ENCODE measurements at places on chromosomes 5 and 9.

GRCh38 chr9:114370251-114370967 is 17.4 kb downstream of the AKNA start:
- no peak for DNase-seq

DNA sequence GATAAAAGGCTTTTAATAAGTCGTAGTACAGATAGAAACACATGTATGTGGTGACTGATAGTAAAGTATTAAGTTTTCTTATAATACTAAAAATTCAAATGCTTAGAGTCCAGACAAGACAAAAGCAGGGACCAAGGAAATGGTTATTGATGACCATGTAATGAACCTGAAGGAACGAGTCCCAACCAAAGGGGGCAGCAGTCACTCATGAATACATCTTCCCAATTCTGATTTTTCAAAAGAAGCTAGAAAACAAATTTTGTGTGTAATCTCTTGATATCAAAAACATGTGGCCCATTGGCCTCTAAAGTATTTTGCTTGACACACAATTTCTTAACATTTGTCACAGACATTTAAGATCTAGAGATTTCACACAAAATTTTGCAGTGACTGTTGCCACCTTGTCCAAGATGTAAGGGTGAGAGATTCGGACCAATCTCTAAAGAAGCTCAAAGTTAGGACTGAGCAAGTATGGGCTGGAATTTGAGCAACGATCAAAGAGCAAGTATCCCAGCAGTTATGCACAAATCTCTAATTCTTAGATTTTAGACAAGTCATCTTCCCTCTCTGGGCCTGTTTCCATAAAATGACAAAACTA is 66.8 kb downstream of the ARL15 start:
- no peak for DNase-seq

GRCh38 chr9:97853056-97853843 is at the start of gene FOXE1:
Gene FOXE1 (plus strand): TSS chr9:97853226. CDS start chr9:97853915, 689 bp downstream.
- no peak for DNase-seq

DNA sequence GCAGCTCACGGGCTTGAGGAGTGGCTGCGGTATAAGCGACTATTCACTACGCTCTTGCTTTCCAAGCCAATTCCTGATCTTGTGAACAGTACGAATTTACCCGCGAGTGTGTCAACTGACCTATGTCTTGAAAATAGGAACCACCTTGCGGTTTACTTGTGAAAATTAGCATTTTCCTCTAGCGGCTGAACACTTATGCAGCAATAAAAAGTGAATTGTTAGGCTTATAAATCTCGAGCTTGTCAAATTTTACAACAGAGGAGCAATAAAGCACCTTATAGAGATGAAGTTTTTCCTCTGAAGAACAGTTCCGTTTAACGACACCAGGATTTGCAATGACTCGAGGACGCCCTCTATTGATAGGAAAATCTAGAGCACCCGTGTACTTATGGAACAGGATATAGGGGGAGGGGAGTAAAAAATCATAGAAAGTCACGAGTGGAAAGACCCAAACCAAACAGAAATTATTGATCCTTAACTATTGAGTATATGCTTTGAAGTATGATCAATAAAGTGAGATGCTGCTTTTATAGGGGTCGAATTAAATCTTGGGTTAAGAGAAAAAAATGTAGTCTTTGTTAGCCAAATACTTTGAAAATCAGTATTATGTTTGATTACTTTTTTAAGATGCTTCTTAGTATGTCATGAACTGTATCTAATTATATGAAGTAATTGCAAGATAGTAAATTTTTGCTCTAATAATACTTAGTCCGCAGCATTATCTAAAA is 1.9 kb upstream of the RGMB start:
- DNase-seq: peak; percentile 53

- DNase-seq: no peak
Observed at GRCh38 chr9:132577119-132577518, 5.3 kb upstream of the BARHL1 start.

DNA sequence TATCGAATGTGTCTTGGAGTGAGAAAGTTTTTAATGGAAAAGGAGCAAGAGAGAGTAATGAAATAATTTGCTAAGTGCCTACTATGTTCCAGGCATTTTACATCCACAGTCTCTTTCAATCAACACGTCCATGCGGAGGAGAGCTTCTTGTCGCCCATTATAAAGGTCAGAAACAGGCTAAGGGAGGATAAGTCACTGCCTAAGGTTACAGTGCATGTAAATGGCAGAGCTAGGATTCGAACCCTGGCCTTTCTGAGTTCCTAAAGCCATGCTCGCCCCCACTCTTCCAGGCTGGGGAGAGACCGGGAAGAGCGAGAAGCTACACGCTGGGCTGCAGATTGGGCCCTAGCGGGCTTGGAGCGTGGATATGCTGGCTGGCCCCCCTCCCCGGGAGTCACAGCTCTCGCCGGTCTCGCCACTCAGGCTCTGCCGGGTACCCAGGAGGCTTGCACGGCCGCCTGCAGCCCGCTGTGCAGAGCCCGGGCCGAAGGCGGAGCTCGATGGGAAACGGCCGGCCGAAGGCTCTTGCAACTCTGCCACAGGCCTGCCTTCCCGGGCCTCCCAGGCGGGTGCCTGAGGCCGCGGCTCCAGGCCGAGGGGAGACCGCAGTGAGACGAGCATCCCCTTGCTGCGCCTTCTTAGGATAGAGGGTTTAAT is 775 bp upstream of the LHX2 start:
- DNase-seq: no peak

GRCh38 chr9:131885144-131885609 is 145.3 kb upstream of the RAPGEF1 start:
- no peak for DNase-seq

GRCh38 chr5:77015938-77016569 is 14.2 kb upstream of the AGGF1 start:
- DNase-seq: no peak

DNA sequence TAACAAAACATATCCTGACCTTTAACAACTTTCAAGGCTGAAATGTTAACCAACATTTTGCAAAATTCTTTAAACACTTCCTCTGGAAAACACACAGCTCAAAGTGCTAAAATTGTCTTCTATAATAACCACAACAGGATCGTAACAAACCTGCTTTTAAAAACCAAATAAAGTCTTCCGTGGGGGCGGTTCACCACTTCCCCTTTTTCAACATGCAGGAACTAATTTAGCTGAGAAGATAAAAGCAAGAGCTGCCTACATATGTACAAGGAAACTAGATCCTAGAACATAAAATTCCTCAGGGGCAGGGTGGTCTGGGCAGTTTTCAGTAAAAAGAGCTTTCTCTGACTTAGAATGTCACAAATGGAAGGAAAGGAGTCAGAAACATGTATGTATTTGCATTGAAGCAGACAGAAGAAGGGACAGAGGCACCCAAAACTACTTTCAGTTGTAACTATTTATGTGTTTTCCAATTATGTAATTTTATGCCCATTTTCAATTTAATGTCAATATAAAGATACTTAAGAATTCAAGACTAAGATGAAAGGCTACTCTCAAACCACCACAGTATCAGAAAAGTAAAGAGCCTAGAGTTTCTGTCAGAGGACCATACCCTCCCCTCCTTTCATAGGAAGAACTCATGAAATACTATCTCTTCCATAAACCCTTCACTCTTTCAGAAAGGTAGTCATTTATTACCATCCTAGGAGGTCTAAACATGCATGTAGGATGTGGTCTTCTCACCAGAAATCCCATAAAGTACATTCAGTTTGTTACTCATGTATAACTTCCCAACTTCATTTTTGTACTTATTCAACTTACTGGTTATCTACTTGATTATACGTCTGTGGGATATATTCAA is 185.9 kb upstream of the RASA1 start:
- peak; percentile 30 for DNase-seq

GRCh38 chr9:7858166-7858565 is 58.6 kb upstream of the DMAC1 start:
- DNase-seq: no peak

- DNase-seq: no peak
Observed at GRCh38 chr9:81635521-81636254, 53.7 kb downstream of the TLE1 start.

GRCh38 chr5:173778152-173778782 is 109.9 kb upstream of the CPEB4 start:
- DNase-seq: no peak

DNA sequence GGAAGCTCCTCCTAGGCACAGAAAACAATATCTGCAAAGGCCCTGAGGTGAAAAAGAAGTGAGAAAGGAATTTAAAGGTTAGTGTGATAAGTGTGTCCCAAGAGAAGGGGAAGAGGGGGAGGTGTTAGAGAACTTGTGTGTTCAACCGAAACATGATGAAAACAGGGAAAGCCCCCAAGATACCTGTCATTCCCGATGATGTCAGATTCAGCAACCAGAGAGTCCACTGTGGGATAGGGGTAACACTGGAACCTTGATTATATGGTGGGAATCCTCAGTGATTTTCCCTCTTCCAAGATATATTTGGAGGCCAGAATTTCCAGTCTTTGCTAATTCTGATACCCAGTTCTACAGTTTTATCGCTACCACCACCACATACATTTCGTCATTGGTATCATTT is 15.5 kb upstream of the BNC2 start:
- no peak for DNase-seq

GRCh38 chr5:39218482-39219402 is 621 bp downstream of the FYB1 start:
- no peak for DNase-seq

GRCh38 chr5:68754536-68754935 is 339.3 kb upstream of the SLC30A5 start:
- DNase-seq: no peak

GRCh38 chr5:37254581-37254980 is 5.4 kb upstream of the CPLANE1 start:
- no peak for DNase-seq

DNA sequence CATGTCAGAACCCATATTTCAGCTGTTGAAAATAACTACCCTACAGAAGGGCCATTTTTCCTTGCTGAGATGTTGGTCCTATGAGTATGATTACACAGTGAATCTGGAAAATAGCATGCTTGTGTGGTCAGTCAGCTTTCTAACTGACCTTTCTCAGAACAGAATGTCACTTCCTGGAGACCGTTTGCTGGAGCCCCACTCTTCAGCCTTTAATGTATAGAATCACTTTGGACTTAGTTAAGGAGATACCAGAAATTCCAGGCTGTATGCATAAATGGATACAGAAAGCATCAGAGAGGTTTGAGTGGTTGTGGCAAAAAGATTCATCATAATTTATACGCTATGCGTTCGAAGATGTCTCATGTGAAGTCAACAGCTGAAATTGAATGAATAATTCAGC is 488.1 kb downstream of the EBF1 start:
- no peak for DNase-seq

DNA sequence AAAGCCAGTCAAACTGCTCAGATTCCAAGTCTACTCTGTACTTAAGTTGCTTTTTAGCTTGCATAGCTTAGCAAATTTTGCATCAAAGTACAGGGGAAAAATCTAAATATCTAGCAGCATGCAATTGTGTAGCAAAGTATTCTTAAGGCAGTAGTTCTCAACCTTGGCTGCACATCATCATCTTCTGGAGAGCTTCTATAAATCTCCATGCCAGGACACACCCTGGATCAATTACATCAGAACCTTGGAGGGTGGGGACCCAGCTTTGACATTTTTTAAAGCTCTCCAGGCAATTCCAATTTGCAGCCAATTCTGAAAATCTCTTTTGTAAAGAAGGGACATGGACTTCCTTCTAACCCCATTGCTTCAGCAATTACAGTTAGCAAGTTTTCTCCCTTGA is 187.5 kb downstream of the SNCAIP start:
- no peak for DNase-seq

DNA sequence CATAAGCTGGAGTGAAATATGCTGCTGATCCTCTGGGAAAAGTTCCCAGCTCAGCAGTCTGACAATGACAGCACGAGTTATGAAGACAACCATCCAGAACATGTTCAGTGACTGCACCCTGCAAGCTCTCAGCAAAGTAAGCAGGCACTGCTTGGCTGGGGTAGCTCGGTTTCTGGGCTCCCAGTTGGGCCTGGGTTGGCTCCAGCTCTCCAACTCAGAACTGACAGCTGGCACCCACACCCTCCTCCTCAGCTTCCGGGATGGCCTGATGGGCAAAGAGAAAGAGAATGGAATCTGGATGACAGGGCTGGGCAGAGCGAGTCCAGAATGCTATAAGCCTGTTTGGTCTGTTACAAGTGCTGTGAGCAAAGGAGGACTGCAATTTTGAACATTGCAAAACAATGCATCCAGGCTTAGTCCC is 185.0 kb downstream of the CSNK1G3 start:
- no peak for DNase-seq

- no peak for DNase-seq
Observed at GRCh38 chr9:37197158-37198038, 77.0 kb downstream of the ZCCHC7 start.

GRCh38 chr5:170747851-170748250 is 35.7 kb upstream of the GABRP start:
- no peak for DNase-seq

DNA sequence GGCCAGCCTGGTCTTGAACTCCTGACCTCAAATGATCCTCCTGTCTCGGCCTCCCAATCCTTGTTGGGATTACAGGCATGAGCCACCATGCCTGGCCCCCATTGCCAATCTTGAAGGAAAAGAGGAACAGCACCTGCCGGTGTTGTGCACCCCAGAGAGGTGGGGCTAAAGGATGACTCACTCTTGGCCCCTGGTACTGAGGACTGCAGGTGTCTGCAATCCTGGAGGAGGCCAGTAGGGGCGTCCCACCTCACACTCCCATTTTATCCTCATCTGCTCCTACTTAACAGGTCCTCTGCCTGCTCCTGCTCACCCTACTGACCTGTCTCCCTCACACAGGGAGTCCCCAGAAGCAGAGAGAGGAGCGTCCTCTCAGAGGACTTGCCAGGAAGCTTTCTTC is 390.4 kb downstream of the ARHGEF28 start:
- no peak for DNase-seq

- DNase-seq: no peak
Observed at GRCh38 chr9:21711504-21711903, 90.9 kb upstream of the MTAP start.

DNA sequence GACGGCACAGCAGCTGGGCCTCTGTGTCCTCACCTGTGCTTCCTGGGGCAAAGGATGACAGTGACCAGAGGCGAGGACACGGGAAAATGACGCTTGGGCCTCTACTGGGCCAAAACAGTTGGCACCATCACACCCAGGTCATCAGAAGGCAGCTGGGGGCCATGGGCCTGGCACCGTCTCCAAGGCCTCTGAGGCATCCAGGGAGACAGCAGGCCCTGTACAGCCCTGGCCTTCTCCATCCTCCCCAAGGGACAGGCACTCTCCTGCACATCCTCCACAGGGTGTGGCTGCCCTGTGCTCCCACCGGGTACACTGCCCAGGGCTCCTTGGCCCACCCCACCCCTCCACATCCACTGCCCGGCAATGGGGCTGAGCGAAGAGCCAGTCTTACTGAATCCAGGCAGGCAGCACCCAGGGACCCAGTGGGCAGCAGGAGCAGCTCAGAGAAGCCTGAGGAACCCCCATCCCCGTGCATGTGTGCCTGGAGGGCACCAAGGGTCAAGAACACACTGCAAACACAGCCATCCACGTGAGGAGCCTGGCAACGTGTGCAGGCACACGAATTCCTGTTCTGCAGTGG is 4.0 kb downstream of the LPCAT1 start:
- no peak for DNase-seq

DNA sequence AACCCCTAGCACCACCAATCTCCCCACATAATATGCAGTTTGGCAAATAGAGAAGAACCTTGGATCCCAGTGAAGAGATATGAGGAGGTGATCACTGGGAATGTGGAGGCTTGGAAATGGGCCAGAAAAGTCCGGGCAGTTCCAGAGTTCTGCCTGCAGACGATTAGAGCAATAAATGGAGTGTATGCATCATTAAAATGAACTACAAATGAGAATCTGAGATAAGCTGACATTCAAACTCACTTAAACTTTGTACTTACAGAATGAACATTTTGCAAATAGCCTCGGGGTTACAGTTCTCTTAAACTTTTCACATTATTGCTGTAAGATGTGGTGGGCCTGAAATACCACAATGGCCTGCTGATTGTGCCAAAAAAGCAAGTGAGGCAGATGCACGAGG is 23.0 kb upstream of the LHFPL2 start:
- DNase-seq: no peak

Measured in activated T-cell treated with anti-CD3 and anti-CD28 coated beads for 4 hours (primary cell).